EH (cell line): ENCODE measurements at places on chromosomes 3 and 15.
A peak's percentile ranks its signal among the peaks of the same experiment; 100 is the strongest.

DNA sequence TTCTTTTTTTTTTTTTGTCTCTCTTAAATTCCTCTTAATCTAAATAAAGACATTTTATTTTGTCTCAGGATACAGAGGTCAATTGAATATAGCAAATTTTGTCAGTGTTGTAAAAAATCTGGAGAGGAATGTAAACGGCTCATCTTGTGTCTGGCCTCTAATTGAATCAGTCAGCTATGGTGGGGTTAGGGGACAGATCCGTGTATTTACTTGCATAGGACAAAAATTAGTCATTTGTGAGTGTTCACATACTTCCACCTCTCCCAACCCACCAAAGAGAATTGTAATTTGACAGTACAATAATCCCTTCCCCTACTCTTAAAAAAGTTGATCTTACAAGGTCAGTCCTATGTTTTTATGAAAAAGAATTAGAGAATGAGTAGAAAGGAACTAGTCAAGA, 18.3 kb downstream of the PPARG start:
- peak; percentile 62 for DNase-seq

DNA sequence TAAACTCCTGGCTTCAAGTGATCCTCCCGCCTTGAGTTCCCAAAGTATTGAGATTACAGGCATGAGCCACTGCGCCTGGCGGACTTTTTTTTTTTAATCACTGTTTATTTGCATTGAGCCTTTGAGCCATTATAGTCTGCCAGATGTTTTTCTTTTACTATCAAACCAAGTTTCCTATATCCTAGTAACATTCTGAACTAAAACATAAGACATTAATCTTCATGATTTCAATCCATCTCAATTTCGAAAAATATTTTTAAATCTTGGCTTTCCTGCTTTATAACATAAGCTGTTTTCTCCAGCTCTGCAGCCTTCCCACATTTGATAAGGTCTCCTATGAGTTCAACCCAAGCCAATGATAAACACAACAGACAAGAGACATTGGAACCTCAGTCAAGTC, 75.4 kb downstream of the UMPS start:
- DNase-seq = no peak

- peak; percentile 27 for DNase-seq
Measured at GRCh38 chr3:175312791-175313190, 453.7 kb downstream of the NAALADL2 start.

GRCh38 chr15:63497642-63498467, 6.5 kb upstream of the USP3 start:
- DNase-seq = no peak

DNA sequence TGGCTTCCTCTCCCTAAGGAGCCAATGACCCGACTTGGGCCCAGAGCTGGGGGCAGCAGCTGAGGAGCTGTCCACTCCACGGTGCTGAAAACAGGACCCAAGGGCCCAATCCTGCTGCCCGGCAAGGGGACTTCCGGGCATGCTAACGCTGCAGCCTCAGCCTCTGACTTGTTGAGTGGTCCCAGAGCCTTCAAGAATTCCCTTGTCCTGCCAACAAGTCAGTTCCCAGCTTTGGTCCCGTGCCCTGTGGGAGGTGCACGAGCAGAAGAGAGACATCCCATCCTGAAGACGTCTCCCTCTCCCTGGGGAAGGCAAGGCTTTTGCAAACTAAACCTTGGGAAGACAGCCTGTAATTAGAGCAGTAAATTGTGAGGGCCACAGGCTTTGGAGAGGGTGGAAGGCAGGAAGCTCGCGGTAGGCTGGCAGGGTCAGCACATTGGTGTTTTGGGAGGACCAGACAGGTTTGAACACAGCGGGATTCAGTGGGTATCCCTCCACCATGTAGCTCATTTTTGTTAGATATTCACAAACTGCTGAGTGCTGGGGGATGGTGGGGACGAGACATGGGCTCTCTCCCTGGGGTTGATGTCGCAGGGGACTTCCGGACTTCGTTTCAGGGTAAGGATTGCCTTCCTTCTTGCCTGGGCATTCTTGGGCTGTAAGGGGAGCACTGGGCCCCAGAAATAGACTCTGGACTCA, 29.8 kb upstream of the PRR23E start:
- peak; percentile 21 for DNase-seq

DNA sequence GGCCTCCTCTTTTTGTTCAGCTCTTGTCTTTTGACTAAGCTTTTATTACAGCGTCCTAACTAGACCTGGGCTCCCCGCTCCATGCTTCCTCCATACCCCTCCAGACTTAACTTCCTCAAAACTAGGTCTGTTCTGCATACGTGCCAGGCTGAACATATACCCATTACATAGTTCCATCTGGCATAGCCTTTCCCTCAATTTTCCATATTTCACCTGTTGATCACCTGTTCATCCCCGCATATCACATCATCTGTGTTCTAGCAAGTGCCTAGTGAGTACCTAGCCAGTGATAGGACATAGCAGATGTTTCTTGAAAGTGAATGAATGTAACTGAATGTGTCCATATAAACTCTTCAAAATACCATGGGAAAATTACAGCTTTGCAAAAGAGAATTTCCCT, 36.0 kb downstream of the PARP14 start:
- no peak for DNase-seq

GRCh38 chr3:180926526-180926925, 14.1 kb downstream of the FXR1 start:
- no peak for DNase-seq

GRCh38 chr3:81622395-81622794, 139.1 kb downstream of the GBE1 start:
- DNase-seq = peak; percentile 69

DNA sequence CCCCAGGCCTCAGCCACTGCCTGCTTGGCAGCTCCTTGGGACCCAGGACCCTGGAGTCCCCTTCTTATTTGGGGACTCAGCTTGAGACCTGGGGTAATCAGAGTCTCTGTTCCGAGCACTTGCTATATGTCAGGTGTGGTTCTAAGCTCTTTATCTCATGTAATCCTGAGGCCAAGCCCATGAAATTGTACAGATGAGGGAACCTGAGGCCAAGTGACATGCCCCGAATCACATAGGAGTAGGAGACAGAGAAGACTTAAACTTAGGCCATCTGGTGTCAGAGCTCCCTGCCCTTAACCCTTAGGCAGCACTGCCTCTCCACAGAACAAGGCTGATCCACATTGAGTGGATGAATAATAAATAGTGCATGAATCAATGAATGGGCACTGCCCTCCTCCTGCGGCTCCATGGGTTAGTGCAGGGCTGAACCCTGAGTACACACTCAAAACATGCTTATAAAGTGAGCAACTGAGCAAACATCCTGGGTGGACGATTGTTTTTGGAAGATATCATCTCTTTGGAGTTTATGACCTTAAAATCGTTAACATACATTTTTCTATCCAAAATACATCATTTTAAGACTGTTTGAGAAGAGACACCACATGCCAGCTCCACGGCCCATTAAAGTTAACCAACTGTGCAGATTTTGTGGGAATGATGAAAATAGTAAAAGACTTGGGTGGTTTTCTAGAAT, 33.2 kb upstream of the IQSEC1 start:
- DNase-seq = peak; percentile 82

- peak; percentile 49 for DNase-seq
Measured at GRCh38 chr3:194976874-194977273, 291.2 kb downstream of the FAM43A start.

GRCh38 chr3:160830796-160831195, 74.8 kb downstream of the PPM1L start:
- DNase-seq = peak; percentile 22

DNA sequence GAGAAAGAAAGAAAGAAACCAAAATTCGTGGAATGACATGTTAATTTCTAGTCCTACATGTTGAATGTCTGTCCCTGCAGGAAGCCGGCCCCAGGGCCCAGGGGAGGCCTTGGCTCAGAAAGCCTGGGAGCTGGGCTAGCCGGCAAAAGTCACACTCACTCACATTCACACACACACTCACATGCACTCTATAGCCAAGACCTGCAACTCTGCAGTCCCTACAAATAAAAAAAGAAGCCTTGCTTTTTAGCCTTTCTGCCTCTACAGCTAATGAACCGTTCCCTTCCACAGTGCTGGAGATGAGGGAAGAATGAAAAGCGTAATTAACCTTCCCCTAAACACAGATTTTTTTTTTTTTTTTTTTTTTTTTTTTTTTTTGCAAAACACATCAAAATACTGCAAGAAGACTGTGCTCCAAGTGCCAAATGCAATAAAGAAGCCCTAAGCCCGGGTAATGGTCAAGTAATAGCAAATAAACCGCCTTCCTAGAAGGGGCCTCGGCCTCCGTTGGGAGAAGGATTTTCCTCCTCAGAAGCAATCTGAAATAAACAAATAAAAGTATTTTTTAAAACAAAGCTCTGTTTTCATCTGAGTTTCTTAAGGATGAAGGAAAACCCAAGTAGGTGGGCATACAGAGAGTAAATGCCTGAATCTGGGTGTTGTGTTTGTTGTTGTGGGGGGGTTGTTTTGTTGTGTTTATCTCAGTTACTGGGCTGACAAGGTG, 4.3 kb downstream of the MECOM start:
- no peak for DNase-seq

- DNase-seq = no peak
Measured at GRCh38 chr3:9730657-9731205, 804 bp upstream of the BRPF1 start.

DNA sequence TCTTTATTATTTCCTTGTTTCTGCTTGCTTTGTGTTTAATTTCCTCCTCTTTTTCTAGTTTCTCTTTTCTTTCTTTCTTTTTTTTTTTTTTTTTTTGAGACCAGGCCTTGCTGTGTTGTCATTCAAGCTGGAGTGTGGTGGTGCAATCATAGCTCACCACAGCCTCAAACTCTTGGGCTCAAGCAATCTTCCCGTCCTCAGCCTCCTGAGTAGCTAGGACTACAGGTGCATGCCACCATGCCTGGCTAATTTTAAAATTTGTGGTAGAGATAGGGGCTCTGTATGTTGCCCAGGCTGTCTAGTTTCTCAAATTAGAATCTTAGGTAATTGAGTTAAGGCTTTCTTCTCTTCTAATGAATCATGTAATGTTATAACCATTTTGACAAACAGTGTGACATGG, 22.4 kb downstream of the SLMAP start:
- peak; percentile 10 for DNase-seq

- no peak for DNase-seq
Measured at GRCh38 chr15:33034588-33034987, 159.9 kb downstream of the FMN1 start.

DNA sequence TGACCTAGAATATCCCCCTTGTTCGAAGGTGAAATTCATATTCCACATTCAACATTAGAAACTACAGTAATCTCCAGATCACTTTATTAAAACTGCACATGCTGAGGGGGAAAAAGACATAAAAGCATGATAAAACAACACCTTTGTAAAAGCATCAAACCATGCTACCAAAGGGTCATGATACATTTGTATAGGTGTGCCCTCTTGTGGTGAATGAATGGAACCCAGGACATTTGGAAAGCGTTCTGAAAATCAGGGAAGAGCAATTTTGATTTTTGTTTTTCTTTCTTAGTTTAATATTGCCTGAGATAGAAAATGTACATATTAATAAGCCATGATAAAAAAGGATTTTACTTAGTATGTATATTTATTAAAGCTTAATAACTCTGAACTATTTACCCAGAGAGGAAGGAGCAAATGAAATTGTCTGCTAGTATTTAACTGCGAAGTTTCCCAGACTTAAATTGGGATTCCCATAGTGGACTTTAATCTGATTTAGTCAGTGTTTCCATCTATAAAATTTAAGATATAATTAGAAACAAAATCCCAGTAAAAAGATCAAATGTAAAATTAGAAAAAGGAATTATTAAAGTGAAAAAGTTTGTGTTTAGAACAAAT, 105.8 kb upstream of the ARL6 start:
- DNase-seq = peak; percentile 5

DNA sequence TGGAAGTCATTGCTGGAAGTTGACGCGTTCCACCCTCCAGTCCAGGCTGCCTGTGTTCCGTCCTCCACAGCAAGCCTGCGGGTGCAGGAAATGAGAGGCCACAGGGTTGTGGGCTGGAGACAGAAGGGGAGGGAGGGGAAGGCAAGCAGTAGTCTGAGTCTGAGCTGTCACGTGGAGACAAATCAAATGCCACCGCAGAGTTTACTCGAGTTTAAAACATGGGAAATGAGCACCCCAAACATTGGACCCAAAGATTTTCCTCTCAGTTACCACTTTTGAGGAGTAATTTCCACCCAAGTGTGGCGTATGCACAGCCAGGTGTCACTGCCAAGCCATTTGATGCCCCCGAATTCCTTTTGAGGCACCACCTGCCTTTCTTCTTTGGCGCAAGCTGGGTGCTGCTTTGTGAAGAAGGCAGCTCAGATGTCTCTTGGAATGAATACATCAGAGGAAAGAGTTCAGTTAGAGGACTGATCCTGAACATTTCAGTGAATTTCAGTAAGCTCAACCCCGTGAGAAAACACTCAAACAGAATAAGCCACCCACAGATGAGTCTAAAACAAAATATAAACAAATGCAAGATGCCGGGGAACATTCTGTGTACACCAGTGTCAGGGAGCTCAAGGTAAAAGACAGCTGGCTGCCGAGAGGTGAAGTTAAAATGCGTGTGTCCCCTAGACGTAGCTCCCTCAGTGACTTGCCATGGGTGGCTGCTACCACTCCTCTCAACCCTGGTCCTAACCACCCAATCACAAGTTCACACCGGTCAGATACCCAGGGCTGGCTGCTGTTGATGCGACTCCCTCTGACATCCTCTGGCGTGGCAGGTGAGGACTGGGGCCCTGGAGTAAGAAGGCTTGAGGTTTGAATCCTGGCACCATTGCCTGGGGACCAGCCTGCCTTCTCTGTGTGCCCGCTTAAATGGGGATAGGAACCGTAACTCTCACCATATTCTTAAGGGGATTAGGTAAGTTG, 203.8 kb downstream of the UACA start:
- DNase-seq = peak; percentile 59

GRCh38 chr3:127990051-127990450, 62.2 kb upstream of the SEC61A1 start:
- no peak for DNase-seq

DNA sequence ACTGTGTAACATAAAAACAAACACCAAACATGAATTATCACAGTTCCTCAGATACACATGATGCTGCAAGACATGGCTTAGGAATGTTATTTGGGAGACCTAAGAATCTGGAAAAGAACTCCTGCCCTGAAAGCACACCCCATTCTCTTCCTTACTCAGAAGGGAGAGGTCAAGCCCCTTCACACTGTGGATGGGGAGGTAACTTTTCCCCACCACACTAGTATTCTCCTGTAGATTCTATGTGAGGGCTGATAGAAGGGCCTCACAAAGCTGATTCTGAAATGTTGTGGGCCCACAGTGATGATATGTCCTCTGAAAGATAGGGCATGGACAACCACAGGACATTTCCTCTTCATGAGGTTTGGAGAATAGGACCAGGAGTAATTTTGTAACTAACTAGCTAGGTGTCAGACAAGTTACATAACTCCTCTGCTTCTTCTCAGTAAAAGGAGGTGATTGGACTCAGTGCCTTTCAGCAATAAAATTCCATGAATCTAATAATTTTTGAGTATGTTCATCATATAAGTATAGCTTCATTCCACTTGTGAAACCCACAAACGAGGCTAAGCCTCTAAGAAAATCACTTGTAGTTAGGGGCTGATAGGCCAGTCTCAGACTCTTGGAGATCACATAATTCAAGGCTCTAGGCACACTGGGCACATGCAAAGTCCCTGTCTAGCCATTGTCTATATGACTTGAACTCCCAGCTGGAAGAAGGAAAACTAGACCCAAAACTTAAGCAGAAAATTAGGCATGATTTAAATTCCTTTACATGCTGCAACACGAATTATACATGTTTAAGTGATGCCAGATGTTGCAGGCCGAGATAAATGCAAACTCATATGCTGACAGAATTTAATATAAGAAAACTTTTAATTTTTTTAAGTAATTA, 7.5 kb downstream of the PTX3 start:
- DNase-seq = peak; percentile 13

GRCh38 chr3:21158861-21159542, 592.0 kb downstream of the ZNF385D start:
- peak; percentile 81 for DNase-seq

- no peak for DNase-seq
Measured at GRCh38 chr15:73359651-73360050, 9.1 kb downstream of the HCN4 start.
